NCI-H2081 (cell line): ENCODE measurements at places on chromosomes 5 and 9.

GRCh38 chr5:87829217-87829551 is 416.5 kb upstream of the CCNH start:
- no peak for DNase-seq

GRCh38 chr5:135718151-135718550 is 116.3 kb upstream of the SLC25A48 start:
- no peak for DNase-seq

DNA sequence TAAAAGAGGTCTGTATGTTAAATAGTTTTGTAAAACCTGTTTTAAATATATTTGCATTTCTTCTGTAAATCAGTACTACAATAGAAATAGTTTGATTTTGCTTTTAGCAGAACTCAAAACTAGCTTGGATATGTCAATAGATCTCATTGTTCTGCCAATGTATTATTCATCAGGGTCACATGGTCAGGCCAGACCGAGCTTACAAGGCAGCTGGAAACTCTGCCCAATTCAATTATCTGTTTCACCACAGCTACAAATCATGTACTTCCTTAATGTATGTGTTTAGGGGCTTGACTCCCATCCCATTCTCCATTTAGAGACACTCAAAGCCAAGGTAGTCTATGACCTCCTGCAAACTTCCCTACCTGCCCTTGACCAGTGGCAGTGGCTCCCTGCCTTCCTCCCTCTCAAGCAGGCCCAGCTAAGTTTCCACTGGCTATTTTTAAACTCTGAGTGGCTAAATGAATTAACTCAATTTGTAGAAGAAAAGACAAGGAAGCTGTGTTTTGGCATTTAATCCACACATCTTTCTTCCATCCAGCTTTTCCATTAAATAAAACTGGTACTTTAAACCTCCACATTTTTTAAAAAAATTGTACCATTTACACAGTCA is 46.4 kb upstream of the SELENOP start:
- DNase-seq = no peak

GRCh38 chr5:81544351-81545018 is 150.6 kb upstream of the ACOT12 start:
- DNase-seq = no peak

DNA sequence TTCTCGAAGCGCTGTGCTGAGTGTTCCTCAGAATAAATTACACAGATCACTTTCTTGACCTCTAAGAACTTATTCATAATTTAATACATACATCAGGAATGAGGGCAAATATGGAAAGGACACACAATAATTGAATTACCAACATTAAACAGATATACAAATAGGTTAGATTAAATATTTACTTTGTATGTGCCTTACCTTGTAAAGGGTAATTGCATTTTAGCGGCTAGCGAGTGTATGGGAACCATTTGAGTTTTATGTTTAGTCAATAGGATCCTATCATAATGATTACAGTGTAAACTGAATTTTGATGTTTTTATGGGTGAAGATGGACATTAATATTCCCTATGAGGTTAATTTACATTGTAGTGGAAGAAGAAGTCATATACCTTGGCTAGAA is 1187.1 kb upstream of the WWC1 start:
- peak; percentile 69 for DNase-seq

DNA sequence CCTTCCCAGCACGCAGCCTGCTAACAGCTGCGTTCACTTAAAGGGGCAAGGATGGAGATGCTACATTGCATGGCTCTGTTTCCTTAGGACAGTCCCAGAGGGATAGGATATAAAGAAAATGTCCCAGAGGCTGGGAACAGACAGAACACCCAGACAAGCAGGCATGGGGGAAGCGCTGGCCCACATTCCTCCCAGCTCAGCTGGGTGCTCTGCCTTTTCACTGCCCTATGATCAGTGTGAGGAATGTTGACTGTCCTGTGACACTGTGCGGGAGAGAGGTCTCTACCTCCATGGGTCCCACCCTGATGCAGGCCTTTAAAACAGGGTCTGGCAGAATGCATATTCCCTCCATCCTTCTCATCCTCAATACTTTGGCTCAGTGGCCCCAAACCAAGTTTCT is 459.4 kb upstream of the DMAC1 start:
- DNase-seq = no peak

DNA sequence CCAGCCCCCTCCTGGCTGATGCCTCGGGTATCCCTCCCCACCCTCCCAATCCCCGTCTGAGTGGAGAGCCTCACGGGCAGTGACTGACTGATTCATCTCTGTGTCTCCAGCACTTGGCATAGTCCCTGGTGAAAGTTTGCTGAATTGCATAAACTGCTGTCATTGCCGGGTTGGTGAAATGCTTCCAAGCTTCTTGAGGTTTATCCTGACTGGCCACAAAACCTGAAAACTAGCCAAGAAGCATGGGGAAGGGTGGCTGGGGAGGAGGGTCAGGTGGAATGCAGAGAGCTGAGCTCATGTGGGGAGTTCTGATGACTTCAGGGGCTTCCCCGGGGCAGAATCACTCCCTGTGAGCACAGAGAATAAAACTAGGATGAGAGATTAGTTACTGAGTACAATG is 56.9 kb upstream of the GGTA1 start:
- DNase-seq = no peak

- no peak for DNase-seq
These were observed 58.9 kb downstream of the AUH start for GRCh38 chr9:91302831-91303230.

DNA sequence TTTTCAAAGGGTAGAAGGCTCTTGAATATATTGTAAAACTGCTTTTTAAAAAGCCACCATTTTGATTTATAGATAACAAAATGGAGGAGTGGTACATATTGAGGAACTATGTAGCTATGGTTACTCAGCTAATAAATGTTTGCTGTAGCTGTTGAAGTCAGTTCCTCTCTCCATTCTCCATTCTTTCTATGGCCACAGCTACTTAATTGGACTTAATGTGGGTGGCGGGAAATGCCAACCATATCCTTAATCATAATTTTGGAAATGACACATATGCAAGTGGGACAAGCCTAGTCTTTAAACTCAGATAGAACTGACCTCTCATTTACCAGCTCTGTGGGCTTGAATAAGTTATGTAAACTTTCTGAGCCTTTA is 10.6 kb downstream of the CDKN2A start:
- DNase-seq = peak; percentile 64

- no peak for DNase-seq
These were observed 97.8 kb downstream of the TSSK1B start for GRCh38 chr5:113336975-113337374.

GRCh38 chr9:86706391-86706790 is 240.9 kb downstream of the GAS1 start:
- no peak for DNase-seq
